Myocyte (in vitro differentiated cells): ENCODE measurements at places on chromosomes 6 and 20. TPM values are rescaled to one million over a fixed set of nuclear protein-coding genes. Genes with fewer than 3 reads are reported as not detected.

Gene TREM2
- total RNA-seq, result 0.16 TPM in 1 of 2 replicates, not detected in the other

Gene SYTL3
- 6.9 and 7.1 TPM in 2 replicates for total RNA-seq

Gene RWDD2A
- 4.3 and 4.8 TPM in 2 replicates for total RNA-seq

Gene MDFI
- total RNA-seq, result not detected in 2 replicates

Gene TDP2
- total RNA-seq, result 15.1 and 16.0 TPM in 2 replicates

Gene CTCFL
- total RNA-seq, result not detected in 2 replicates

Gene ESF1
- total RNA-seq, result 19.8 and 21.4 TPM in 2 replicates

Gene CYP24A1
- 0.10 and 0.35 TPM in 2 replicates for total RNA-seq

Gene SMLR1
- not detected in 2 replicates for total RNA-seq

Gene ARG1
- not detected in 2 replicates for total RNA-seq

Gene NEU1
- 128 and 187 TPM in 2 replicates for total RNA-seq

Gene TMEM217
- total RNA-seq, result 0.35 and 1.0 TPM in 2 replicates

Gene AGER
- 0.86 and 0.88 TPM in 2 replicates for total RNA-seq

Gene CUTA
- total RNA-seq, result 163 and 189 TPM in 2 replicates

Gene IL20RA
- total RNA-seq, result 6.4 and 6.7 TPM in 2 replicates

Gene SLC17A2
- total RNA-seq, result 0.16 and 0.21 TPM in 2 replicates

Gene PHACTR3
- not detected in 2 replicates for total RNA-seq

Gene ZNF76
- 15.7 and 22.1 TPM in 2 replicates for total RNA-seq

Gene SPTLC3
- total RNA-seq, result 7.5 and 9.0 TPM in 2 replicates

Gene NT5E
- total RNA-seq, result 29.4 and 42.7 TPM in 2 replicates

Gene PDYN
- not detected in 2 replicates for total RNA-seq

Gene C6orf141
- total RNA-seq, result 0.08 TPM in 1 of 2 replicates, not detected in the other

Gene DOK5
- total RNA-seq, result 0.10 and 0.96 TPM in 2 replicates

Gene BIRC7
- total RNA-seq, result not detected in 2 replicates

Gene NRSN2
- 33.1 and 38.2 TPM in 2 replicates for total RNA-seq

Gene SLC22A1
- 0.19 and 0.31 TPM in 2 replicates for total RNA-seq

Gene TENT5A
- 8.9 and 9.7 TPM in 2 replicates for total RNA-seq

Gene FOXC1
- total RNA-seq, result 3.6 and 5.0 TPM in 2 replicates

Gene MAP3K4
- 23.5 and 27.7 TPM in 2 replicates for total RNA-seq

Gene GATA5
- total RNA-seq, result not detected in 2 replicates

Gene BMP7
- total RNA-seq, result not detected in 2 replicates

Gene MAP7
- 0.40 and 0.52 TPM in 2 replicates for total RNA-seq

Gene DYNLT2
- 3.0 and 3.1 TPM in 2 replicates for total RNA-seq

Gene TRAPPC3L
- total RNA-seq, result 0.35 TPM in 1 of 2 replicates, not detected in the other

Gene BPIFB2
- not detected in 2 replicates for total RNA-seq

Gene SLC22A2
- not detected in 2 replicates for total RNA-seq

Gene KCNQ2
- total RNA-seq, result not detected in 2 replicates

Gene FBXL4
- total RNA-seq, result 11.7 and 11.8 TPM in 2 replicates

Gene RIPOR3
- total RNA-seq, result 0.16 and 0.47 TPM in 2 replicates

Gene TFEB
- total RNA-seq, result 6.4 and 10.6 TPM in 2 replicates

Gene AIF1
- not detected in 2 replicates for total RNA-seq

Gene GABRR2
- 0.13 and 0.21 TPM in 2 replicates for total RNA-seq

Gene CRIP3
- 0.78 TPM in 1 of 2 replicates, not detected in the other for total RNA-seq

Gene FAM83C
- not detected in 2 replicates for total RNA-seq

Gene MOG
- not detected in 2 replicates for total RNA-seq

Gene FOXP4
- 3.1 and 7.1 TPM in 2 replicates for total RNA-seq

Gene GPX5
- total RNA-seq, result not detected in 2 replicates

Gene SLC4A11
- total RNA-seq, result 10.3 and 12.2 TPM in 2 replicates

Gene HLA-F
- 6.8 TPM in 2 replicates for total RNA-seq

Gene C6orf118
- 0.52 and 3.5 TPM in 2 replicates for total RNA-seq

Gene TNNC2
- total RNA-seq, result 678 and 849 TPM in 2 replicates

Gene KCNG1
- 0.42 and 0.48 TPM in 2 replicates for total RNA-seq

Gene SIM1
- 29.7 and 39.7 TPM in 2 replicates for total RNA-seq

Gene CRISP3
- not detected in 2 replicates for total RNA-seq

Gene HSPA1B
- 86.3 and 98.7 TPM in 2 replicates for total RNA-seq

Gene PRRC2A
- 77.2 and 85.9 TPM in 2 replicates for total RNA-seq

Gene ATP6V1G2
- 4.8 and 8.5 TPM in 2 replicates for total RNA-seq

Gene GNAS-AS1
- total RNA-seq, result not detected in 2 replicates
